Esophagus mucosa (tissue), 1 donor: ENCODE measurements at places on chromosomes 16 and 17.

GRCh38 chr16:7497691-7498090 lies 165.0 kb downstream of the RBFOX1 start:
- no peak for ATAC-seq

DNA sequence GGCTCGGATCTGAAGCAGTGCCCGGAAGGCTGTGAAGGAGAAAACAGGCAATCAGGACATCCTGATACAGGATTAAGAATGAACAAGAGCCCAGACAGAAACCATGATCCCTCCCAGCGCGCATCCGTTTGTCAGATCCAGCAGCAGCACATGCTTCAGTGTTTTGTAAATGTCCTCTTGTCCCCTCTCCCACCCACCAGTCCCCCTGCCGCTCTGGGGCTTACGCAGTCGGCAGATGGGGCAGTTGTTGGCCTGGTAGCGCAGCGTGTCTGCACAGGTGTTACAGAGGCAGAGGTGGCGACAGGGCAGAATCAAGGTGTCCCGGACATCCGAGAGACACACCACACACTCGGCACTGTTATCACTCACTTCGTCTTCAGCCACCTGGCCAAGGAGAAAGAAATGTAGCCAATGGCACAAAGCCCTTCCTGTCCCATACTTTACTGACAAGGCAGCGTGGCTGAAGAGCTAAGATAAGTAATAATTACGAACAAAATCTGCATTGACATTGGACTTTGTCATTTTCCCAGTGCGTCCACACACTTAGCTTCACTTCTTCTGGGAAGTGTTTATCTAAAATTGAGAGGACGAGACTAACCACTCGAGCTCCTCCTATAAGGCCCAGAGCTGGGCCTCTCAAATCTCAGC lies 20.7 kb upstream of the FOXJ1 start:
- ATAC-seq, result no peak

- ATAC-seq, result no peak
Observed at GRCh38 chr17:44362459-44362948, 1.1 kb downstream of the FAM171A2 start.

GRCh38 chr17:38705523-38705802 lies 390 bp downstream of the MLLT6 start:
- no peak for ATAC-seq

DNA sequence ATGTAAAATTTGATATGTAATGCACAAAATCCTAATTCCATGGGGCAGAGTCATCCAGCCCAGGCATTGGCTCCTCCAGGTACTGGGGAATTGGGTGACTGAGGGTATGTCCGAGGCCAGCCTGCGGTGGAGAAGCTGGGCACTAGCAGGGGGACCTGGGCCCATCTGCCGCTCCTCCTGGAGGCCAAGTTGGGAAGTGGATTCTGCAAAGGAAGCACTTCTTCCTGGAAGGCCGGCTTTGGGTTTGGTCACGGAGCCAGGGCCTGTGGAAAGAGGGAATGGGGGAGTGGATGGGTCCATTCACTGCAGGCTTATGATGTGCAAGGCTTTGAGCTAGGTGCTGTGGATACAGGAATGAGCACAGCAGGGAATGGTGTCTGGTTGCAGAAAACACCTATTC lies 85.8 kb downstream of the GNAO1 start:
- no peak for ATAC-seq

GRCh38 chr17:18921912-18922451 lies 30.0 kb upstream of the SLC5A10 start:
- peak; percentile 75 for ATAC-seq

DNA sequence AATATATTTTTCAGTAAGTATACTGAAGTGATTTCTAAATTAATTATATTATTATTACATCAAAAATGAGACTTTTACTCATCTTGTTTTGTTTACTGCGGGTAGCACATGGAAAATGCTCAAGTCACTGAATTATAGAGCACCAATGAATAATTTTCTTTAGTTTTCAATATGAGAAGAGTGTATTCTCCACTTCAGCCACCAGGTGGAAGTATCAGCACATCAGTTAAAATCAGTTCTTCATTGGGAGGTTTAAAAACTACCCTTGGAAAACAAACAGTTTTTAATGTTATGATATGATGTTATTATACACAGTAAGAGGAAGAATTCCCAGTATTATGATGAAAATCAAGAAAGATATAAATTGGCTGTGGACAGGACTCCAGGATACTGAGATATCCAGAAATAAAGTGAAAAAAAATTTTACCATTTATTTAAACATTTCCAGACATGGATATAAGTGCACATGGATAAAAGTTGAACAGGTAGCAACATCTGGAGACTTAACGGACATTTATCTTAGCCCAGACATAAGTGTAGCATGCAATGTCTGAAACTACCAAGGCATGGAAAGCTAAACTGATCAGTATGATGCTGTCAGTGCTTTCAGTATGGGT lies 467.3 kb downstream of the KCNJ2 start:
- ATAC-seq, result peak; percentile 47

DNA sequence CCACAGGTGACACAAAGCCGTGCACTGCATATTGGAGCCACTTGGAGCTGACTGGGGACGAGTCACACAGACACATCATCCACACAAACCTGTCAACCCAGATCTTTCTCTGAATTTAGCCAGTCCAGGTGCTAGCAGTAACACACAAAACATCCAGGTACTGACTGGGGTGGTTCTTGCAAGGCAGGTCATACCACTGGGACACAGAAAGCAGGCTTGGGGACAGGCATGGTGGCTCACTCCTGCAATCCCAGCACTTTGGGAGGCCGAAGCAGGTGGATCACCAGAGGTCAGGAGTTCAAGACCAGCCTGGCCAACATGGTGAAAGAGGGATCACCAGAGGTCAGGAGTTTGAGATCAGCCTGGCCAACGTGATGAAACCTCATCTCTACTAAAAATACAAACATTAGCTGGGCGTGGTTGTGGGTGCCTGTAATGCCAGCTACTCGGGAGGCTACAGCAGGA lies 14.9 kb downstream of the ENPP7 start:
- ATAC-seq, result peak; percentile 69

DNA sequence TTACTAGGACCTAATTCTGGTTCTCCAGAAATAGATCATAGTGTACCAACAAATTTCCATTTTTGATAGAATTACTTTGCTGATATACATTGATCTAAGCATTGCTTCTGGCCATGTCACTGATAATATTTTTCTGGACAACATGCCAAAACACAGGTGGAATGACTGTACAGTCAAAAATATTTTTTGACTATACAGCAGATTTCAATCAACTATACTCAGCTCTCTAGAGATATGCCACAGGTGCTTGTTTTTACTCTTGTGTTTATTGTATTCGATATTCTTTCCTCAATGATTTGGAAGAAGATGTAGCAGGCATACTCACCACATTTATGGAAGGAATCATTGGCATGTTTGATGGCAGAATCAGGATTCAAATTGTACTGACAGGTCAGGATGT lies 21.6 kb upstream of the TOX3 start:
- no peak for ATAC-seq

GRCh38 chr17:77494664-77495435 lies 354.1 kb downstream of the SEC14L1 start:
- ATAC-seq, result peak; percentile 78

DNA sequence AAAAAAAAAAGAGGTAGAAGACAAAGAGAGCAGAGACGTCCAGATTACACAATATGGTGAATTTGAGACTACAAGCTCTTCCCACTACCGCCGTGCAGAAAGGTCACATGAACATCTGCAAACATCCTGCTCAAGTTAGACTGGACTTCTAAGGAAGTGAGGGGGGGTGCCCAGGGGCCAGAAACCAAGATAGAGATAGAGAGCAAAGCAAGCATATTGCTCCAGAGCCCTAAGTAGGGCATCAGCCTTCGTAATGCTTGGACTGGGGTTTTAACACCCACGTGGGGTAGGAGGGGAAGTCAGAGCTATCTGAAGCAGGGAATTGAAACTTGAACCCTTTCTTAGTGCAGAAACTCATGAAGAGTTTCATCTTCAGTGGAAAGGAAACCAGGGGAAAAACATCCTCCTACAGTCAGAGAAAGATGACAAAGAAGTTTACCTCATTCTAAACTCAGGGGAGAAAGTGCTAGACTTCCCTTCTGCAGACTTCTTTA lies 8.7 kb downstream of the CLEC19A start:
- ATAC-seq, result no peak

GRCh38 chr17:17179371-17179827 lies 26.7 kb downstream of the PLD6 start:
- no peak for ATAC-seq

GRCh38 chr17:53219821-53220220 lies 602.9 kb upstream of the KIF2B start:
- ATAC-seq, result no peak

DNA sequence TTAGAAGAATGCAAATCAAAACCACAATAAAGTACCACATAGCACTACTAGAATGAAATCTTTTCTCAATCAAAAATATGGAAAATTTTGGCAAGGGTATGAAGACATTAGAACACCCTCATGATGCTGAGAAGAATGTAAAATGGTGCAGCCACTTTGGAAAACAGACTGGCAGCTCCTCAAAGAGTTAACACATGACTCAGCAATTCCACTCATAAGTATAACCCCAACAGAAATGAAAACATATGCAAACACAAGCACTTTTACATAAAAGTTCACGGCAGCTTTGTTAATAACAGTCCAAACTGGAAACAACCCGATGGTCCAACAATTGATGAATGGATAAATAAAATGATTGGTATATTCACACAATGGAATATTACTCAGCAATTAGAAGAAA lies 124.5 kb downstream of the SHCBP1 start:
- no peak for ATAC-seq

DNA sequence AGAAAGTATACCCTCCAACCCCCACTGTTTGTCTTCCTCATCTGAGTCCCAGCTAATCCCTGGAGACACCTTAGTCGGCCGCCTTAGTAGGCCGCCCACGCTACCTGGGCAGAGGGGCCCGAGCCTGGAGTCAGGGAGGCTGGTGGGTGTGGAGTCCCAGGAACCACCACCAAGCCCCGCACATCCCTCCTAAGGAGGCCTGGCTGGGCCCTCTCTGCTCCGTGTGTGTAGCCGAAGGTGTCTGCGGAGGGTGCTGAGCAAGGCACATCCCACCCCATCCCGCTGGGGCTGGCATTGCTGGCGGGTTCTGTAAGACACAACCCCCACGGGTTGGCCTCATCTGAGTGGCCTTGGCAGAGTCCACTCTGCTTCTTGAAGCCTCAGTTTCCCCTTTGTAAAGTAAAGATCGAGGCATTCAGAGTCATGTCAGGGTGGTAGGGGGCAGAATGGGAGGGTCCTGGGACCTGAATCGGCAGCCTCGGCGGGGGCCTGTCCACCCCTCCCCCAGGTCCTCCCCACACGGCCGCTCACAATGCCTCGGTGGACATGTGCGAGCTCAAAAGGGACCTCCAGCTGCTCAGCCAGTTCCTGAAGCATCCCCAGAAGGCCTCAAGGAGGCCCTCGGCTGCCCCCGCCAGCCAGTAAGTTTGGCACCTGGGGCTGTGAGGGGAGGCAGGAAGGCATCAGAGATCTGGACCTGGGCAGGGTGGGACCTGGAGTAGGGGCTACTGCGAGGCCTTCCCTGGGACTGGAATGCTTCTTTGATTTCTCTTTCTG lies 15.2 kb upstream of the ADGRG3 start:
- no peak for ATAC-seq

GRCh38 chr17:80691784-80692183 lies 147.1 kb downstream of the RPTOR start:
- ATAC-seq, result no peak

DNA sequence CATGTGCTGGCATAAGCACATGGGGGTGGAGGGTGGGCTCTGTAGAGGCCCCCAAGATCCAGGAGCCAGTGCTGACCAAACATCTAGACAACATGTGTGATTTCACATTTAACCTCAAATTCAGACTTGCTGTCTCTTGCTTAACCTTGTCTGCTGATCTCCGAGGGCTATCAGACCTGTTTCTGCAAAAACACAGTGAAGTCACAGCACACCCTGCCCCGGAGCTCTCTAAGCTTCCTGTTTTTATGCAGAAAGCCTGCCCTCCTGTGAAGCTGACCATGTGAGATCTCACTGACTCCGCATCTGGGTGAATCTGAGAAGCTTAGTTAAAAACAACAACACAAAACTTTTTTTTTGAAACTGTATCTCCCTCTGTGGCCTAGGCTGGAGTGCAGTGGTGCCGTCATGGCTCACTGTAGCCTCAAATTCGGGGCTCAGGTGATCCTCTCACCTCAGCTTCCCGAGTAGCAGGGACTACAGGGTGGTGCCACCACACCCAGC lies 6.6 kb upstream of the DPEP2 start:
- ATAC-seq, result peak; percentile 97

- ATAC-seq, result peak; percentile 41
Observed at GRCh38 chr17:41308918-41309359, at the start of gene KRTAP16-1. Gene KRTAP16-1 (minus strand): TSS chr17:41309309. CDS start chr17:41309253, 56 bp downstream.

DNA sequence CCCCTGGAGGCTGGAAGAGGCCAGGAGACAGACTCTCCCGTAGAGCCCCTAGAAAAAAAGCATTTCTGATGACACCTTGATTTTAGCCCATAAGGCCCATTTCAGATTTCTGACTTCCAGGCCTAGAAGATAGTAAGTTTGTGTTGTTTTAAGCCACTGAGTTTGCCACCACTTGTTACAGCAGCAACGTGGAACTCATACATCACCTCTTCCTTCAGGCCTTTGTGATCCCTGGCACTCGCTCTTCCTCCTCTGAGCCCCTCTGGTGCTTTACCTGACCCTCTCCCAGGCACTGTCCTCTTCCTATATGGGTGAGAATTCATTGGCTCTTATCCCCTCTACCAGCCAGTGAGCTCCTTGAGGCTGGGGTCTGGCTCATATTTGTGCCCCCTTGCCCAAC lies 18.7 kb upstream of the KRT19 start:
- no peak for ATAC-seq

DNA sequence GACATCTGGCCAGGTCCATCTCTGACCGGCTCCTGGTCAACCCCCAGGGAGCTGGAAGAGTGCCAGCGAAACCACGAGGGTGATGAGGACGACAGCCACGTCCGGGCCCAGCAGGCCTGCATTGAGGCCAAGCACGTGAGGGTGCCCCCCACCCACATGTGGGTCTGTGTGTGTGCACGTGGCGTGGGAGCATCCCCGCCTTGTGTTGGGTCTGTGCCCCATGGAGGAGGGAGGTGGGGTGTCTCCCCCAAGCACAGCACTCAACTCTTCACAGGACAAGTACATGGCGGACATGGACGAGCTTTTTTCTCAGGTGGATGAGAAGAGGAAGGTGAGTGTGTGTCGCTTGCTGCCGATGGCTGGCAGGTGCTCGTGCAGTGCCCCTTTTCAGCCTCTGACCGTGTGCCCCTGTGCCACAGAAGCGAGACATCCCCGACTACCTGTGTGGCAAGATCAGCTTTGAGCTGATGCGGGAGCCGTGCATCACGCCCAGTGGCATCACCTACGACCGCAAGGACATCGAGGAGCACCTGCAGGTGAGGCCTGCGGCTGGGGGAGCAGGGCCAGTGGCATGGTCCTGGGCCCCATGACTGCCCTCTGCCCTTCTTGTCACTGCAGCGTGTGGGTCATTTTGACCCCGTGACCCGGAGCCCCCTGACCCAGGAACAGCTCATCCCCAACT lies 1.7 kb downstream of the STUB1 start:
- no peak for ATAC-seq

GRCh38 chr17:22138861-22139469 lies 446.6 kb downstream of the KCNJ18 start:
- ATAC-seq, result peak; percentile 5

DNA sequence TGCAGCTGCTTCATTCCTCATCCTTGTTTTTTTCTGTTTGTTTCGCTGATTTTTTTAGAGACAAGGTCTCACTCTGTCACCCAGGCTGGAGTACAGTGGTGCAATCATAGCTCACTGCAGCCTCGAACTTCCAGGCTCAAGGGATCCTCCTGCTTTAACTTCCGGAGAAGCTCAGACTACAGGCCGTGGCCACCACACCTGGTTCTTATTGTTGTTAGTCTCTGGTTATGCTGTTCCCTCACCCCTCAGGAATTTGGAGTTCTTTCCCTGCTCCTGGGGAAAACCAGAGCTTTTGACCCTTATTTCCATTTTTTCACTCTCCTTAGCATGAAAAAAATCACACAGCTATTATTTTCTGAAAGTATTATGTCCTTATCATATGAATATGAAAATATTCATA lies 1.8 kb downstream of the ODF4 start:
- ATAC-seq, result no peak
